Bronchus fibroblast of lung (primary cell): ENCODE measurements at places on chromosomes 7 and 10. TPM values are rescaled to one million over a fixed set of nuclear protein-coding genes. Genes with fewer than 3 reads are reported as not detected.

BEND7 gene
- total RNA-seq = 0.34 and 0.74 TPM in 2 replicates

PDGFA gene
- 4.2 and 6.1 TPM in 2 replicates for total RNA-seq

VTI1A gene
- 18.3 and 21.9 TPM in 2 replicates for total RNA-seq

CBLL1 gene
- 12.0 and 12.9 TPM in 2 replicates for total RNA-seq

AFAP1L2 gene
- 1.0 and 1.9 TPM in 2 replicates for total RNA-seq

TMEM178B gene
- under 0.01 TPM in 1 of 2 replicates, not detected in the other for total RNA-seq

EMX2 gene
- total RNA-seq = not detected in 2 replicates

FAM13C gene
- 0.50 and 1.0 TPM in 2 replicates for total RNA-seq

TDRD1 gene
- total RNA-seq = not detected in 2 replicates

FRMD4A gene
- 28.4 and 29.7 TPM in 2 replicates for total RNA-seq

AGMO gene
- not detected in 2 replicates for total RNA-seq

SFTPA1 gene
- not detected in 2 replicates for total RNA-seq

CLEC2L gene
- total RNA-seq = not detected in 2 replicates

NODAL gene
- not detected in 2 replicates for total RNA-seq

TUBB8 gene
- not detected in 2 replicates for total RNA-seq

PIP gene
- total RNA-seq = not detected in 2 replicates

HMX2 gene
- not detected in 2 replicates for total RNA-seq

NDUFB8 gene
- total RNA-seq = 263 and 269 TPM in 2 replicates

CYP26C1 gene
- total RNA-seq = 0.17 TPM in 1 of 2 replicates, not detected in the other

RNF148 gene
- not detected in 2 replicates for total RNA-seq

CDHR3 gene
- total RNA-seq = 2.2 and 2.9 TPM in 2 replicates

CH25H gene
- 0.30 and 0.34 TPM in 2 replicates for total RNA-seq

LIPF gene
- not detected in 2 replicates for total RNA-seq

FGF8 gene
- not detected in 2 replicates for total RNA-seq

MPP7 gene
- total RNA-seq = 0.45 and 0.84 TPM in 2 replicates

AS3MT gene
- total RNA-seq = 4.8 and 6.7 TPM in 2 replicates

C7orf33 gene
- total RNA-seq = not detected in 2 replicates

MDFIC gene
- total RNA-seq = 23.6 and 27.2 TPM in 2 replicates

OR2A25 gene
- total RNA-seq = not detected in 2 replicates

CALHM1 gene
- not detected in 2 replicates for total RNA-seq

MRLN gene
- total RNA-seq = not detected in 2 replicates

ABI1 gene
- 31.7 and 31.8 TPM in 2 replicates for total RNA-seq

PROSER2 gene
- total RNA-seq = 4.7 and 7.3 TPM in 2 replicates
